ENCODE measurements at places on chromosomes 2 and 18.

GRCh38 chr18:36756242-36756641 lies 72.6 kb downstream of the TPGS2 start:
- peak overlapping the region; percentile 32 for H3K4me3 ChIP-seq
- peak; percentile 48 for DNase-seq
- peaks cover 21% of the 10 kb centered on the region for H3K36me3 ChIP-seq
- peak overlapping the region; percentile 90 for H3K27ac ChIP-seq

DNA sequence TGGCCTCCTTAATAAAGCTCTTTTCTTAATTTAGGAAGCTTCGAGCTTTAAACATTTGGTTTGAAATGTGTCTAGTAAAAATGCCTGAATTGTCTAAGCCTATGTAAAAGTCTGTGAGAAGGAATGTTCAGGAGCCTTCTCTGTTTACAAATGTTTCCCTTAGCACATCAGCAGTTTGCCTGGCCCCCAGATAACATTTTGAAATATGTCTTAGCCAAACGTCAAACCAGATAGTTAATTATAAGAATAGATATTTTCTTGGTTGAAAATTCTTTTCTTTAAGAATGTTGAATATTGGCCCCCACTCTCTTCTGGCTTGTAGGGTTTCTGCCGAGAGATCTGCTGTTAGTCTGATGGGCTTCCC lies 498.6 kb downstream of the CCDC85A start:
- H3K4me1 ChIP-seq = peaks cover 74% of the 10 kb centered on the region
- no peak for DNase-seq
- no peaks in the 10 kb centered on the region for H3K27me3 ChIP-seq
- peak overlapping the region; percentile 86 for H3K27ac ChIP-seq

- no peaks in the 10 kb centered on the region for H3K27me3 ChIP-seq
- DNase-seq = peak; percentile 98
- H3K4me3 ChIP-seq = peak overlapping the region; percentile 73
- no peaks in the 10 kb centered on the region for H3K36me3 ChIP-seq
- H3K27ac ChIP-seq = peak overlapping the region; percentile 98
These were observed 162.1 kb downstream of the ZEB2 start for GRCh38 chr2:144357623-144358373.

GRCh38 chr2:63658176-63658968 lies 69.6 kb downstream of the MDH1 start:
- H3K36me3 ChIP-seq = peaks cover 12% of the 10 kb centered on the region
- peaks cover 56% of the 10 kb centered on the region for H3K4me1 ChIP-seq
- H3K4me3 ChIP-seq = no peak overlapping the region
- peak overlapping the region; percentile 65 for H3K27ac ChIP-seq
- DNase-seq = peak; percentile 25

- H3K36me3 ChIP-seq = peaks cover 35% of the 10 kb centered on the region
- peak overlapping the region; percentile 73 for H3K27ac ChIP-seq
- peaks cover 39% of the 10 kb centered on the region for H3K4me1 ChIP-seq
- DNase-seq = peak; percentile 62
These were observed 115.6 kb upstream of the RMDN2 start for GRCh38 chr2:37809525-37809924.

- H3K27me3 ChIP-seq = peaks cover 8% of the 10 kb centered on the region
- peak within 1 kb of the TSS; percentile 70 for H3K4me3 ChIP-seq
- H3K4me1 ChIP-seq = no peaks in the 10 kb centered on the region
- no peak for DNase-seq
- H3K27ac ChIP-seq = no peak within 1 kb of the TSS
- H3K36me3 ChIP-seq = no peaks in the 10 kb centered on the region
These were observed at the start of gene EPB41L3 for GRCh38 chr18:5543773-5544389. EPB41L3 (minus strand) TSS chr18:5543997; CDS start chr18:5489183, 54,814 bp downstream.

GRCh38 chr2:88074854-88075292 lies 7.2 kb downstream of the SMYD1 start:
- H3K4me1 ChIP-seq = peaks cover 11% of the 10 kb centered on the region
- H3K27ac ChIP-seq = no peak overlapping the region
- H3K27me3 ChIP-seq = peaks cover 7% of the 10 kb centered on the region
- peak; percentile 70 for DNase-seq
- H3K36me3 ChIP-seq = no peaks in the 10 kb centered on the region

GRCh38 chr2:120825370-120826259 lies 89.9 kb downstream of the GLI2 start:
- peaks cover 53% of the 10 kb centered on the region for H3K4me1 ChIP-seq
- H3K27me3 ChIP-seq = no peaks in the 10 kb centered on the region
- H3K4me3 ChIP-seq = no peak overlapping the region

- H3K27ac ChIP-seq = peak overlapping the region; percentile 36
- peaks cover 2% of the 10 kb centered on the region for H3K27me3 ChIP-seq
- DNase-seq = peak; percentile 55
- peak overlapping the region; percentile 18 for H3K4me3 ChIP-seq
- H3K36me3 ChIP-seq = no peaks in the 10 kb centered on the region
These were observed 79.2 kb downstream of the KIAA2012 start for GRCh38 chr2:202152104-202152715.

- H3K27me3 ChIP-seq = no peaks in the 10 kb centered on the region
- no peak for DNase-seq
- no peaks in the 10 kb centered on the region for H3K4me1 ChIP-seq
- H3K27ac ChIP-seq = no peak overlapping the region
These were observed 45.0 kb downstream of the LAMA1 start for GRCh38 chr18:7072593-7072992.

DNA sequence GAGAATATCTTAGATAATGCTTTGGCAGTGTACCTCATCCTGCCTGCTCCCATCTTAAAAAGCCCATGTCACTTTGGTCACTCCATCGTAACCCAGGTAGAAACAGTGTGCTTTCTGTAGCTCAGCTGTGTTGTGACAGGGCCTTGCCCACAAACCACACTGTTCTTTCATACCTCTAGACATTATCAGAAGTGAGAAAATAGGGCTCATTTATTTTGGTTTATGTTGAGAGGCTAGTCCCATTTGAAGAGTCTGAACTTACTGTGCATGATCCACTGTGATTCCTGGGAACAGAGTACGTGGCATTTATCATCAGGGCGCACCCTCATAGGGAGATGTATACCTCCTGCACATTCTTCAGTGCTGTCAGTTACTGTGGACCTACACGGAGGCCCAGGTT lies 69.7 kb downstream of the FEZ2 start:
- peak overlapping the region; percentile 35 for H3K4me3 ChIP-seq
- peaks cover 64% of the 10 kb centered on the region for H3K27me3 ChIP-seq
- peak overlapping the region; percentile 83 for H3K27ac ChIP-seq
- DNase-seq = no peak

GRCh38 chr2:237156031-237156856 lies 70.6 kb downstream of the COPS8 start:
- H3K36me3 ChIP-seq = no peaks in the 10 kb centered on the region
- H3K27ac ChIP-seq = peak overlapping the region; percentile 97
- peak; percentile 87 for DNase-seq
- H3K4me3 ChIP-seq = peak overlapping the region; percentile 80
- peaks cover 64% of the 10 kb centered on the region for H3K4me1 ChIP-seq

DNA sequence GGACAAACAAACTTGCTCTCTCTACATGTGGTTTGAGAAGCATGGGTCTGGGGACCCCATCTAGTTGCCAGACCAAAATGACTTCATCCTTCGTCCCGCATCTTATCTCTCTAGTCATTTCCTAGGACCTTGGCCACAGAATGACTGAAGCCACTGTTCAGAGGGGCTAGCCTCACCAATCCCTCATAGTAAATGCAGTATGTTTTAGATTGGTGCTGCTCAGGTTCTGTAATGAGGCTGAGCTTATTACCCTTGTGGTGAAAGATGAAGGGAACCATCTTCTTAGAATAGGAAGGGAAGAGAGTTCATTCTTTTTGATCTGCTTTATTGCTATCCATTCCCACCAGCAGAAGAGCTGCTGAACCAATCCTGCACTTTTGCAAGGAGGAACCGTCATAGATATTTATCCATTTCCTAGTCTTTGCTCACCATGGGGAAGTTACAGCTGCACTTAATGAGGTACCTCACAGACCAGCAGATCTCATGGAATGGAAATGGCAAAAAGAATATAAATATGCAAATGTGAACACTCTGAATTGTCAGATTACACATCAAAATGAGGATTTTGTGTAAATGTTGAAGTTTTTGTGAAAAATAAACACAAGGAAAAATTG lies 436.7 kb downstream of the LPIN1 start:
- H3K4me3 ChIP-seq = no peak overlapping the region
- DNase-seq = no peak
- H3K36me3 ChIP-seq = no peaks in the 10 kb centered on the region
- H3K4me1 ChIP-seq = peaks cover 8% of the 10 kb centered on the region
- peaks cover 10% of the 10 kb centered on the region for H3K27me3 ChIP-seq
- H3K27ac ChIP-seq = no peak overlapping the region

DNA sequence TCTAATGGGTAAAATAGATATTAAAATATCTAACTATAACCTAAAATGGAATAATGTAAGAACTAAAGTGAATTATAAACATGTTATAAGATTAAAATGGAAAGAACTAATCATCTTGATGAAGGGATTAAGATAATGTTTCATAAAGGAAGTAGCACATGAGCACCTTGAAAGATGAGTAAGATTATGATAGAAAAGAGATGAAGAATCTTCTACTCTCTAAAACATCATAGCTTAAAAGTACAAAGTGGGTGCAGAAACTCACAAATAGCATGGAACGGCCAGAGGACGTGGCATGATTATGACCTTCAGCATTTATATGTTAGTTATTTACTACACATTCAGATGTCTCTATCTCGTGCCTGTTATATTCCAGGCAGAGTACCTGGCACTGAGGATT lies 76.2 kb upstream of the COL5A2 start:
- H3K4me3 ChIP-seq = no peak overlapping the region
- no peak overlapping the region for H3K27ac ChIP-seq
- H3K27me3 ChIP-seq = no peaks in the 10 kb centered on the region
- H3K36me3 ChIP-seq = no peaks in the 10 kb centered on the region
- H3K4me1 ChIP-seq = peaks cover 47% of the 10 kb centered on the region

DNA sequence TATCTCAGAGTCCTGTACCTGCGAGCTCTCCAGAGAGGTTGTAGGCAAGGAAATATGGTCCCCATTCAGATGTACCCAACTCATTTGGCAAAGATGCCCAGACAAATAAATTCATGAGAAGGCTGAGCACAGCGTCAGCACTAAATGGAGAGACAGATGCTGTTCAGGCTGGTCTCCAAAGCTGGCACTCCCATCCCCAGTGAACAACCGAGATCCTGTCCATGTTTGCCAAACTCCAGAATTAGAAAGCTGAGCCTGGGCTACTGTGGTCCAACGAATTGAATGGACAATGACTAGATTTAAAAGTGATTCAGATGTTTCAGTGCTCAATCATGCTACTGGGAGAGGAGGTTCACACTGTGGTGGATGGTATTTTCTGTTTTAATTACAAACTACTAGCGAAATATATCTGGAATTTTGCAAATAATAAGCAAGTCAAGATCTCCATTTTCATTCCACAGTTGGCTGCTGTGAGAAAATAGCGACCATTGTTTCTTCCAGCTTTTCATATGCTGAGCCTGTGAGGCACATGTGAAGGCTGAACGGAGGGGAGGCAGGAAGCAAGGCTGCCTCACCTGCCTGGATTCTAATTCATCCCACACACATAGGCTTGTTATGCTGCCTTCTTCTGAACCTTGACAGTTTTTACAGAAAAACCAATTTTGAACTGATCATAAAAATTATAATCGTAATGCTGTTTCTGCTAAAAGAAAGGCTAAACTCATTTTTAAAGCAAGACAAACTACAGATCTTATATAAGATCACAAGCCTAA lies 22.6 kb upstream of the DAPL1 start:
- DNase-seq = no peak
- H3K36me3 ChIP-seq = no peaks in the 10 kb centered on the region
- no peak overlapping the region for H3K27ac ChIP-seq
- H3K27me3 ChIP-seq = peaks cover 12% of the 10 kb centered on the region

DNA sequence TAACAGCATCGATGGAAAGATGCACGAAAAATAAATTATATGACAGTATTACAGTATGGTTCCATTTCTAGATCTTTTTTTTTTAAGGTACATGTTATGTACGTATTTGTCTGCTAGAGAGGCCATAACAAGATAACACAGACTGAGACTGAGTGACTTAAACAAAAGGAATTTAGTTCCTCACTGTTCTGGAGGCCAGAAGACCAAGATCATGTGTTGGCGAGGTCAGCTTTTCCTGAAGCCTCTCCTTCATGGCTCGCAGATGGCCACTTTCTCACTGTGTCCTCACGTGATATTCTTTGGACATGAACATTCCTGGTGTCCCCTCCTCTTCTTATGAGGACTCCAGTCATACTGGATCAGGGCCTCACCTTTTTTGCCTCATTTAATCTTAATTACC lies 177.4 kb downstream of the CAPN13 start:
- H3K27me3 ChIP-seq = no peaks in the 10 kb centered on the region
- peak; percentile 36 for DNase-seq
- peaks cover 16% of the 10 kb centered on the region for H3K4me1 ChIP-seq
- H3K27ac ChIP-seq = no peak overlapping the region

DNA sequence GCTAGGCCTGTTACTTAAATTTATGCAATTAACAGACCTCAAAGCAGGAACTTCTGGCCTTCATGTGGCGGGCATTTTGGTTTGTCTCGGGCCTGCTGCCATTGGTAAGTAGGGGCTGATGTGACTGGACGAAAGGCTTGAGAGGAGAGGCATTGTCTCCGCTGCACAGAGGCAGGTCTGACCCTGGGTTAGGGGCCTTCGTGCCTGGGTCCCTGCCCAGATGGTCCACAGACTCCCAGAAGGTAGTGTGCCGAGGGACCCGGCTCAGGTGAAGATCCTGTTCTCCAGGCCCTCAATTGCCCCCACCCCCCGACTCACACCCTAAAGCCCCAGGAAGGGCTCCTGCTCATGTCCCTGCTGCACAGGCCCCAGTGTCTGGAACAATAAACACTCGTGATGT lies 764.9 kb downstream of the TMEM182 start:
- no peaks in the 10 kb centered on the region for H3K36me3 ChIP-seq
- H3K4me3 ChIP-seq = no peak overlapping the region
- no peaks in the 10 kb centered on the region for H3K27me3 ChIP-seq

GRCh38 chr2:58991357-58991756 lies 750.2 kb upstream of the FANCL start:
- H3K4me3 ChIP-seq = no peak overlapping the region
- no peaks in the 10 kb centered on the region for H3K4me1 ChIP-seq
- H3K27ac ChIP-seq = no peak overlapping the region
- no peaks in the 10 kb centered on the region for H3K27me3 ChIP-seq
- no peaks in the 10 kb centered on the region for H3K36me3 ChIP-seq
- DNase-seq = no peak

- H3K27ac ChIP-seq = no peak overlapping the region
- no peak for DNase-seq
- no peak overlapping the region for H3K4me3 ChIP-seq
- H3K27me3 ChIP-seq = no peaks in the 10 kb centered on the region
- peaks cover 41% of the 10 kb centered on the region for H3K4me1 ChIP-seq
- H3K36me3 ChIP-seq = no peaks in the 10 kb centered on the region
These were observed 4.0 kb downstream of the PDE1A start for GRCh38 chr2:182422864-182423263.

DNA sequence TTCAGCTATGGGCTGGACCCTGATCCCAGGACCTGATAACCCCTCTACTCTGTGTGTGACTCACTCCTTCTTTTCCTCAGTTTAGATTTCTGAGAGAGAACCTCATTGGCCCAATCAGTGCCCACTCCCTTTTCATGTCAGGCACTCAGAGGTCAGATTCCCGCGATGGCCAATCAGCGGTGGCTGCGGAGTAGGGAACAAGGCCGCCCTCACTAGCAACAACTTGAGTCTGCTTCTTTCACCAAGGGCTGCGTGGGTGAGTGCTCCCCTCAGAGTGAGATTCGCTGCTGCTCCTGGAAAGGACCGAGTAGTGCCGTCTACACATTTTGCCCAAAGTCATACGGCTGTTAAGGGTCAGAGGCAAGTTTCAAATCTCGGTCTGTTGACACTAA lies 34.7 kb downstream of the NPPC start:
- H3K27me3 ChIP-seq = peaks cover 59% of the 10 kb centered on the region
- peaks cover 4% of the 10 kb centered on the region for H3K36me3 ChIP-seq
- H3K27ac ChIP-seq = no peak overlapping the region
- no peak for DNase-seq

GRCh38 chr2:586641-587076 lies 90.5 kb downstream of the TMEM18 start:
- peaks cover 4% of the 10 kb centered on the region for H3K27me3 ChIP-seq
- H3K4me3 ChIP-seq = no peak overlapping the region
- no peak overlapping the region for H3K27ac ChIP-seq
- H3K4me1 ChIP-seq = no peaks in the 10 kb centered on the region
